Left colon (tissue), 2 donors: ENCODE measurements at places on chromosomes 12 and 14. TPM values are rescaled to one million over a fixed set of nuclear protein-coding genes. Genes with fewer than 3 reads are reported as not detected.

DNA sequence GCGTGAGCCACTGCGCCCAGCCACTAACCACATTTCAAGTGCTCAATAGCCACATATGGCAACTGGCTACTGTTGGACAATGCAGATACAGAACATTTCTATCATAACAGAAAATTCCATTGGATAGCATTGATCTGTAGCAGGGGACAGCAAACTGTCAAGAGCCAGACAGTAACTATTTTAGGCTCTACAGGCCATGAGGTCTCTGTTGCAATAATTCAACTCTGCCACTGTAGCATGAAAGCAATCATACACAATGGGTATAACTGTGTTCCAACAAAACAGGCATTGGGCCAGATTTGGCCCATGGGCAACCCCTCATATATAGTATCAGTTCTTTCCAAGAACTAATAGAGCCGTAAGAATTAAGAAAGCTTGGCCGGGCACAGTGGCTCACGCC, 8.0 kb downstream of the CSRNP2 start:
- DNase-seq, result no peak

APAF1 gene
- total RNA-seq, result 38.9 TPM

- DNase-seq, result no peak
Observed at GRCh38 chr12:68477261-68477772, 133.4 kb upstream of the RAP1B start.

KLRC2 gene
- total RNA-seq, result 0.89 TPM

ANGEL1 gene
- total RNA-seq, result 12.9 TPM

- no peak for DNase-seq
Observed at GRCh38 chr12:130829391-130830245, 9.4 kb downstream of the STX2 start.

DNA sequence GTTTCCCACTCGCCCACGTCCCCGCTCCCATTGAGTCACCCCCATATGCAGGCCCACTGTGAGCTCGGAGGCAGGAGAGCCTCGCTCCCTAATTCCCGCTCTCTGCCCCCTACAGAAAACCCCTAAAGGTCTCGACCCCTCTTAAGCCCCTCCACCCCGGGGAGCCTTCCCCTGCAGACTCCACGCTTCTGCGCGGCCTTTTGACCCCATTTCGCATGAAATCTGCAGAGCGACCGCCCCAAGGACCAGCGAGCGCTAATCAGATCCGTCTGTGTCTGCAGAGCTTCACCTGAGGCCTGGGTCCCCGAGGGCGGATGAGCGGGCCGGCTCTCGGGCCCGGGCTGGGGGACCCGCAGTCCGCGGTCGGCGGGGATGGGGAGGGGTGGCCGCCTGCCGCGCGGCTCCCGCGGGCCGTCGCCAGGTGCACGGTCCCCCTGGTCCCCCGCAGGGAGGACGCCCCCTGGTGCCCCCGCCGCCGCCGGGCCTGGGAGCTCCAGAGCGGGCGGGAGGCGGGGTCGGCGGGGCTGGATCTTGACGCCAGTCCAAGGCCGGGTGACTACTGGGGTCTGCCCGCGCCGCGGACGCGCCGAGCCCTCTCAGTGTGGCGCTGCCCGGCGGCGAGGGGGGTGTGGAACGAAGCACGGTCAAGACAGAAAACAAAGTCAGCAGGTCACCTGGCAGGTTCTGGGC, 10.1 kb downstream of the BMP4 start:
- peak; percentile 19 for DNase-seq

MGP gene
- 77.0 TPM for total RNA-seq

KRT77 gene
- total RNA-seq, result not detected

GRCh38 chr14:72775923-72776554, 117.9 kb downstream of the DPF3 start:
- DNase-seq, result no peak

TRPV4 gene
- total RNA-seq, result 0.36 TPM

DNA sequence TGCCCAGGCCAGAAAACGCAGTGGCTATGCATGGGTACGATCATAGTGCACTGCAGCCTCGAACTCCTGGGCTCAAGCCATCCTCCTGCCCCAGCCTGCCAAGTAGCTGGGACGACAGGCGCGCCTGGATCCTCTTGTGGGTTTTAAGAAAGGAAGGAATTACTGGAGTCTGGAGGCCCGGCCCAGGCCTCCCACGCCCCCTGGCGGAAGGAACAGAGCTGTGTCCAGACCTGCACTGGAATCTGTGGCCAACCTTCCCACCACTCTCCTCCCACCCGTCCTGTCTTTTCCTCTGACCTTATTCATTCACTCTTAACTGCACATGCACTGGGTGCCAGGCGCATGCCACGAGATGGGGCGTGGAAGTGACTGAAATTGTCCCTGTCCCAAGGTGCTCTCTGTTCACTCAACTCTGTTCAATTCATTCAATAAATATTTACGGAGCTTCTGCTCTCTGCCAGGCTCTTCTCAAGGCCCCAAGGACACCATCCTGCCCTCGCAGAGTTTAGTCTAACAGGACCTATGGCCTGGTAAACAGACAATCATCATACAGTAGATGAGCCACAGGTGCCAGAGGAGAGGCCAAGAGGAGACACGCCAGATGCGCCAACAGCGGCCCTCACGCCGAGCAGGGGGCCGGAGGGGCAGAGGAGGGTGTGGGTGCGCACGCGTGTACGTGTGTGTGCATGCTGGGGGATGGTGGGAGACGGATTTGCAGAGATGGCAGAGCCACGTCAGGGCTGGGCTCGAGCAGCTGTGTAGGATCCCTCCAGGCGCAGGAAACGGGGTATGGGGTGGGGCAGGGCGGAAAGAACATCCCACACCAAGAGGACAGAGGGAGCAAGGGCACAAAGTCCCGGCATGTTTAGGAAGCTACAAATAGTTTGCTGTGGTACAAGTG, 13.7 kb upstream of the TMEM106C start:
- peak; percentile 81 for DNase-seq

DHRS2 gene
- total RNA-seq, result 0.22 TPM

DNA sequence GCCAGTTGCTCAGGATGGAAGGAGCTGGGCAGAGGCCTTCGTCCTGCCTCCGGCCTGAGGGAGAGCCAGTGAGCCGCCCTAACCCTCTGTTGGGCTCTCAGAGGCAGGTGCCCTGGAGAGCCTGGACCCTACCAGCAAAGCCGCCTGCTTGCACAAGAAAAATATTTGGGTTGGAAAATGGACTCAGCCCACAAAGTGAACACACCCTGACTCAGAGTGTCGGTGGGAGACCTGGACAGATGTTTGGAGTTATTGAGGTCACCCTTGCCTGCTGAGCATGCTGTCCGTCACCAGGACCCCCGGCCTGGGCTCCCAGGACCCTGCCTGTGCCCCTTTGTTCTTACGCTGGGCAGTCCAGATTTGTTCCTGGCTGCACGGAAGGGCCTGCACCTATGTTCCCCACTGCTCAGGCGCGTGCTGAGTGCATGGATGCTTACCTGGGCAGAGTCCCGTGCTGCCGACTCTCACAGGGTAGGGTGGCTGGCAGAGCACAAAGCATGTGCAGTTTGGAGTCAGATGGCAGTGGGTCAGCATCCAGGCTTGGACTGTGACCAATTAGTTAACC, 22.4 kb downstream of the FAM181A start:
- DNase-seq, result no peak

KRT4 gene
- total RNA-seq, result not detected

GABARAPL1 gene
- total RNA-seq, result 25.2 TPM

- no peak for DNase-seq
Observed at GRCh38 chr14:22311636-22312035, 277.4 kb downstream of the DAD1 start.

DNA sequence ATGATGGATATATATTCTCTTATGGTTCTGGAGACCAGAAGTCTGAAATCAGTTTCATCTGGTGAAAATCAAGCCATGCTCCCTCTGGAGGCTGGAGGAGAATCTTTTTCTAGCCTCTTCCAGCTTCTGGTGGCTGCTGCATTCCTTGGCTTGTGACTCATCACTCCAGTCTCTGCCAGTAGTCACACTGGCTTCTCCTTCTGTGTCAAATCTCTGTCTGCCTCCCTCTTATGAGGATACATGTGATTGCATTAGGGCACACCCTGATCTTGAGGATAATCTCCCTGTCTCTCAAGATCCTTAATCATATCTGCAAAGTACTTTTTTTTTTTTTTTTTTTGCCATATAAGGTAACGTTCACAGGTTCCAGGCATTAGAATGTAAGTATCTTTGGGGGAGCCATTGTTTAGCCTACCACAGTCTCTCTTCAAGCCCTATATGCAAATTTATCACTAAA, 17.7 kb downstream of the DNAL1 start:
- peak; percentile 32 for DNase-seq

RDH12 gene
- total RNA-seq, result not detected

GRCh38 chr12:130497991-130498390, 160.3 kb downstream of the PIWIL1 start:
- no peak for DNase-seq

BMP4 gene
- 6.4 TPM for total RNA-seq

LIN7A gene
- total RNA-seq, result 2.6 TPM

DNA sequence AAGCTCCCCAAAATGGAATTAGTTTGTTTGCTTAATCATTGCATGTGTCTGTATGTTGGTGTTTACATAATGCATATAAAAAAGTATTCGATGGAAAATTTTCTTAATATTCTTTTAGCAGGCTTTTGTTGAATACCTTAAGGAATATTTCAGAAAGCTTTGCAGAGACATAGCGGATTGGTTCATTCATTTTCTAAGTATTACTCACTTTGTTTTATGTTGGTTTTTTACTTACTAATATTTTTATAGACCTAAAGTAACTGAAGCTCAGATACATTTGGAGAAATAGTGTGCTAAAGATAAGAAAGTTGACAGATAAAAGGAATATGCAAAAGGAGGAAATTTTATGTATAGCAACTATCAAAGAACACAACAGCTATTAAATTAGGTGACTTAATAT, 191.0 kb downstream of the ERC1 start:
- DNase-seq, result no peak

MDGA2 gene
- not detected for total RNA-seq

IL31 gene
- total RNA-seq, result not detected

GRCh38 chr12:92502417-92503028, 200.3 kb upstream of the PLEKHG7 start:
- no peak for DNase-seq

GRCh38 chr14:92437729-92438285, 75.8 kb upstream of the RIN3 start:
- DNase-seq, result no peak

DNA sequence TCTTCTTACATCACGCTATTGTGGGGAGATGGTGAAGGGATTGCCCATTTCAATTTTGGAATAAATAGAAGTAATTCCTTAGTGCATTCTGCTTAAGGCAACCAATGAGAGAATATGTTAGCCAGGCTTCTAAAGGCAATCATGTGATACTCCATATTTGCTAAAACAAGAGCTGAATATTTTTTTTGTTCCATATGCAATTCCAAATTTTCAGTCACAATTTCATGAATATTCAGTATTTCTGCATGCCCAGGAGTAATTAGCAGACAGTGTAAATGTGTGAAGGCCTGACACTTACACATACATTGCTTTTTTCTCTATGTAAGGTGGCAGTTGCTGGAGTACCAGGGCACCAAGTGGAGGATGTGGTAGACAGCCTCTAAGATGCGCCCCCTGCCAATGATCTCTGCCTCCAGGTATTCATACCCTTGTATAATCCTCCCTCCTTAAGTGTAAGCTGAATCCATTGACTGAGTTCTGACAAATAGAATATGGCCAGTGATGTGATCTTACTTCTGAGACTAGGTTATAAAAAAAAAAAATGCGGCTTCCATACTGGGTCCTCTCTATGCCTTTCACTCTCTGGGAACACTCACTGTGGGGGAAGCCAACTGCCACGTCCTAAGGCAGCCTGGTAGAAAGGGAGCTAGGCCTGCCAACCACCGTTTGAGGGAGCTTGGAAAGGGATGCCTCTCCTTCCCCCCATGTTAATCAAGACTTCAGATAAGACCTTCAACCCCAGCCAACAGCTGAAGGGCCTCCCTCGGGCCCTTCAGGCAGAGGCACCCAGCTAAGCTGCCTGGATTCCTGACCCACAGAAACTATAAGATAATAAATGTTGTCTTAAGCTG, 62.7 kb upstream of the PTGR2 start:
- no peak for DNase-seq

IRAK3 gene
- total RNA-seq, result 6.7 TPM

DNA sequence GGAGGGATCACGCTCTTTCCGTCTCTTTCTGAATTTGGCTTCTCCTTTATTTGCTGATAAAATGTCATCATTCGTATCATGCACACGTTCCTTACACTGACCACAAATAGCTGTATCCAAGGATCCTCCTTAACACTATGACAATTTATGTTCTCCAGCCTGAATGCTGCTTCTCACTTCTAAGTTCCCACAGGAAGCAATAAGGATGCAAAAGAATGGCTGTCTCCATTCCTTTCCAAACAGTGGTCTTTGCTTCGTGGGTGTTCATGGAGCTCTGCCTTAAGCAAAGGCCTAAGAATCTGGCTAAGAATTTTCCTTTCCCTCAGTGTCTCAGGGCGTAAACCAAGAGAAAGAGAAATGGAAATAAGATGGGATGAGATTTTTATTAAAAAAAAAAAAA, 200.2 kb downstream of the ITPR2 start:
- no peak for DNase-seq

- no peak for DNase-seq
Observed at GRCh38 chr12:59119676-59120075, 199.4 kb upstream of the LRIG3 start.

GRCh38 chr14:101543814-101544213, 17.5 kb upstream of the DIO3 start:
- DNase-seq, result no peak

GRCh38 chr14:61751475-61751989, 10.7 kb upstream of the SNAPC1 start:
- DNase-seq, result no peak
